ENCODE measurements at places on chromosomes 7 and 10.
A peak's percentile ranks its signal among the peaks of the same experiment; 100 is the strongest.

DNA sequence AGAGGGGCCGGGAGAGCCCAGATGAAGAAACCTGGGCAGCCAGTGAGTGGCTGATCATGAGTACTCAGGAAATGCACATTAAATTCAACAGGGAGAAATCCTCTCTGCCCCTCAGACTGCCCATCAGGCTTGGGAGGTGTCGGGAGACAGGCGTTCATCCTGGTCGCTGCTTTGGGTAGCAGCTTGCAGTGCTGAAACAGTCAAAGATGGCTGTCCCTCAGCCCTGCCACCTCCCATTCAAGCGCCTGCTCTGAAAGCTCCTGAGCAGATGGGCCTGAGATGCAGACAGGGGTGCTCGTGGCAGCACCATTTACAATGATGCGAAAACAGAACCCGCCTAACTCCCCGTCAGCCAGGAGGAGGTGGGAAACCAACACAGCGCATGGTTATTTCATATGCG is 3.6 kb upstream of the JAKMIP3 start:
- DNase-seq: no peak

GRCh38 chr10:131946321-131946751 is 35.4 kb downstream of the BNIP3 start:
- DNase-seq: no peak

- no peak for DNase-seq
Measured at GRCh38 chr10:126171555-126171954, 216.7 kb downstream of the ADAM12 start.

- DNase-seq: no peak
Measured at GRCh38 chr10:112583236-112583939, 136.4 kb downstream of the VTI1A start.

DNA sequence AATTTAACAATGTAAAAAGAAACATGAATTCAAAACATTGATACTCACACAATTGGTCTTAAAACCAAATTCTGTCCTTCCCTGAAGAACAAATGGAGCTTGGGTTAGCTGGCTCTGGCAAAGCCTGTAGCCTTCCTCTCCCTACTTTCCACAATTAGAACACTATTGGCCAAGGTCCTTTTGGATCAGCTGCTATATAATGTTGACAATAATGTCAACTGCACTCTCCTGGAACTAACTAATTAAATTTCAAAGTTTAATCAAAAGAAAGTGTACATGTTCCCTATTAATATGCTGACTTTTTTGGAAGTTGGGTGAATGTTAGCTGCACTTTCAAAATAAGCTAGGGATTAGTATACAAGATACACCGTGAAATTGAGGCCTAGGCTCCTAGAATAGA is 440.1 kb upstream of the NFE2L3 start:
- no peak for DNase-seq

GRCh38 chr7:74657692-74658177 is at the start of gene GTF2I:
Gene GTF2I, plus strand, starts transcription at chr7:74657718. Its CDS starts 31,411 bp downstream, at chr7:74689129.
- DNase-seq: no peak

DNA sequence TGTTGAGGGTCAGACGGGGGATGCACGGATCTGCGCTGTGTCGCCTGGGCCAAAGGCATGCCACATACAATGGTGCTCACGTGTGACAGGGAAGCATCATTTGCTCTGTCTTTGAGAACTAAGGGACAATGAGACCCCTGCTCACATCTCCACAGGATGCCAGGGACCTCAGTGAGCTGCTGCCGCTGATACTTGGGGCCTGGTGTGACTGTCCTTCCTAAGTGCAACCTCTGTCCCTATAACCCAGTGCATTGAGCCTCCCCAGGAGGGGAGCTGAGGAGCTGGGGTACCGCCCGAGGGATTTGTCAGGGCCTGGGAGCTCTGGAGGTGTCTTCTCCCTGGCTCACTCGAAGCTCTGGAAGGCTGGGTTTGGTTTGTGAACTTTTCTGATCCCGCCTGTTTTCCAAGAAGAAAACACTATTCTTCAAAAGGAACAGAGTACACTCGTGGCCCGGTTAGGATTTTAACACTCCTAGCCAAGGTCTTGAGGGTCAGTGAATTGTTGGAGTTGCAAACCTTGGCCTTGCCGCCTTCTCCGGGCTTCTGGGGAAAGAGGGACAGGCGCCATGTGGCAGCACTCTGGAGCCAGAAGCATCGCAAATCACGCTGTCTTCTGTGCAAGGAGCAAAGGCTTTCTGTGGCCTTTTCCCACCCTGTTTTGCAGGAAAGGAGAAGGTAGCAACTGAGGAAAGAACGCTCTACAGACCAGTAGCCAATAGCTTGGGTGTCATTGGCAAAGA is 26.2 kb upstream of the CTBP2 start:
- no peak for DNase-seq

- DNase-seq: no peak
Measured at GRCh38 chr7:1149351-1149794, 10.6 kb downstream of the ZFAND2A start.

GRCh38 chr10:45375101-45375500 is 1.1 kb downstream of the ALOX5 start:
- DNase-seq: no peak

DNA sequence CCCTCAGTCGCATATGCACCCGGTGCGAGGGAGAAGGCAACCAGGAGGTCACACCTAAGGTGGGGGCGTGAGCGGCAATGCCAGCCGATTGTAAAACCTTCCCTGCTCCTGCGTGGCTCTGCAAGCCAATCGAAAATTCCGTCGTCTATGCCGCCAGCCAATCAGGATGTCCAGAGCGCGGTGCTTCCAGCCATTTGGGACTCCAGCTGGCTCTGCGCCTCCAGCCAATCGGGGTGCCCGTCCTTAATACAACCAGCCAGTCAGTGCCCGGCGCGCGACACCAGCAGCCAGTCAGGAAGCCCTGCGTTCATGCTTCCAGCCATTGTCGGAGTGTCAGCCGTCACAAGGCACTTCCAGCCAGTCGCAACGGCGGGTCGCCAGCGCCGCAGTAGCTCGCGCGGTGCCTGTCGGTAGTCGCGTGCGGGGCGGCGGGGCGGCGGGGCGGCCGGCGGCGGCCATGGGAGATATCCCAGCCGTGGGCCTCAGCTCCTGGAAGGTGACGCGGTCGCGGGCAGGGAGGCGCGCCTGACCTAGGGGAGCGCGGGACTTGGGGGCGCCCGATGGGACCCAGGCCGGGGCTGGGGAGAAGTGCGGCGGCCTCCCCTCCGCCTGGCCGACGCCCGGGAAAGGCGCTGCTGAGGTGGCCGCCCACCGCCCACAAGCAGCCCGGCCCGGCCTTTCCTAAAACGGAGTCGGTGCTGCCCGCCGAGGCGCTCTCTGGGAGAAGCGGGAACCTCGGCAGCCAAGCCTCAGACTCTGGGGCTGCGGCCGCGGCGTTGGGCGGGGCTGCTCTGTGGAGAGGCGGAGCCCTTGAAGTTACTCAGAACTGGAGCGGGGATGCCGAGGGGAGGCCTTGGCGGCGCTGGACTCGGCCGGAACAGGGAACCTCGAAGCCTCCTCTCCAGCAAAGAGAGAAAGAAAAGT is at the start of gene AKR1E2:
AKR1E2 (plus strand) TSS at position 340 of the 924 bp plus-strand sequence; CDS start at position 458, 118 bp downstream.
- DNase-seq: peak; percentile 74

- DNase-seq: no peak
Measured at GRCh38 chr7:121546632-121547543, 150.8 kb upstream of the FAM3C start.

DNA sequence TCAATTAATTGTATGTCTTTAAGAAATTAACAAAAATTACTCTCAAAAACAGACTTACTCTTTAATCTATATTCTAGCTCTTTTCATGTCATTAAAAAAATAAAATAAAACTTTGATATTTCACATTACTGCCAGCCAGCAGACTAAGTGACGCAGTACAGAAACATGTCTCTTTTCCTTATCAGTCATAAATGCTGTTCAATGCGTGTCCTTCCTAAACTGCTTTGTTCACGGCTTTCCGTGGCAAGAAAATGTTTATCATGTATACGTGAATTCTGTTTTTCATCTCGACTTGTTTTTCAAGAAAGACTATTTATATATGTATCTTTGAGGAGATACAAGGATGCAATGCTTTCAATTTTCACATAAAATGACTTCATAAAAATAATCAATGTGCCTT is 182.4 kb downstream of the DOCK4 start:
- no peak for DNase-seq

DNA sequence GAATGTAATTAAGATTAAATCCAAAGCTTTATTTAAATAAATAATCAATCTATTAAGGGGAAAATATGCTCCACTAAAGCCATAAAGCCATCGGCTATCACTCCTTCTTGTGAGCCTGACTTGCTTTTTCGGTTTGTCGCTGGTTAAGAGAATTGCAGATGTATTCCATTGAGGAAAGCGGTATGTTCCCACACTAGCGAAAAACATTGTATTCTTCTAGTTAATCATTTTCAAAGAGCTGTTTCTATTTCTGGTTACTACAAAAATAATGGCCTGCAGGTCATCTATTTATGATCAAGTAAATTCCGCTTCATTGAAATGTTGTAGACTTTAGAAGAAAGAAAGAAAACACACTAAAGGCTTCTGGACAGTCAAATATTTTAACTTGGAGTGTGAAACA is 173.4 kb downstream of the CACNB2 start:
- no peak for DNase-seq

DNA sequence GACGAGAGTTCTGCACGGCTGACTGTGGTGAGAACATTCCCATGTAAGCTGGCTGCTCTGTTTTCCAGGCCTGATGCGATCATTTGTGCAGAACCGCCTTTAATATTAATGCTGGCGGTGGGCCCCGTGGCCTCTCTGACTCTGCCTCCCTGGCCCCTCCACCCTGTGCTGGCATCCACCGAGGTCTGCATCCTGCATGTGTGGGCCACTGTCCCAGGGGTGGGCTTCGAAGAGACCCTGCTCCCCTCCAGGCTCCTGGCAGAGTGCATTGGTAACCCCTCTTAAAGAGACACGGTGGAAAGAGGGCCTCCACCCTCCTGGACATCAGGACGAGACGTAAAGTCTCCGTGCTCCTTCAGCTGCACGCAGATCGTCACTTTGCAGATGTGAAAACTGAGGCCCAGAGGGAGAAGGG is 67.3 kb upstream of the FAM20C start:
- DNase-seq: no peak

DNA sequence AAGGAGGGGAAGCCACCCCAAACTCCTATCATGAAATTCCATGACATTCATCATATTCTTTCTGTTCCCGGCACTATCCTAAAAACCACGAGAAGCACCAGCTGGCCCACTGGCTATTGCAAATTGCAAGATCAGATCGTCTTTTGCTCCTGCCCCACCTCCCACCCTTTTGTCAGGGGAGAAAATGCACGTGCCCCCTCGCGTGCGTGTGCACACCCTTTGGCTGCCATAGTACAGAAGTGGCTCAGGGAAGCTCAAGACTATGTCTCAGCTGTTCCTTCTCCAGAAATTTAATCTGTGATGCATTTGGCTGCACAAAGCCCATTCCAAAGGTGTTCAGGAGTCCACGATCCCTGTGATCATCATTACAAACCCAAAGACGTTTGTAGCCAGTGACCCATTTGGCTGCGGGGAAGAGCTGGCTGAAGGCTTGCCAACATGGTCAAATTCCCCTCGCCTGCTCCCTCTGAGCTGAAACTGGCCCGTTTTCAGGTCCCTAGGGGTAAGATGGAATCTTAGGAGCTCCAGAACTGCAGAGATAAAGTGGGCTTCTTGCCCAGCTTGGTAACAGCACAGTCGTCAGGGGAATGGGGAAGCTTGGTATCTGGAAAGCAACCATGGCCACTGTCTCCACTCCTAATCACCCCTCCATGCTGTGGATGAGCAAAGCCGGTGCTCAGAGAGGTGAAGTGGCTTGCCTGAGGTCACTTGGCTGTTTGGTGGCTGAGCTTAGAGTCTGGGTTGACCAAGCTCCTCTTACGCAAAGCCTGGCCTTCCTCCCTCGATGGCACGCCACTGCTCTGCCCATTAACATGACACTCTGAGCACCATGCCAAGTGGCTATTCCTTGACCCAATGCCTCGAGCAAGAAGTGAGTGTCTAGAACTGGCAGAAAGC is 155.4 kb downstream of the NEURL1 start:
- DNase-seq: no peak

DNA sequence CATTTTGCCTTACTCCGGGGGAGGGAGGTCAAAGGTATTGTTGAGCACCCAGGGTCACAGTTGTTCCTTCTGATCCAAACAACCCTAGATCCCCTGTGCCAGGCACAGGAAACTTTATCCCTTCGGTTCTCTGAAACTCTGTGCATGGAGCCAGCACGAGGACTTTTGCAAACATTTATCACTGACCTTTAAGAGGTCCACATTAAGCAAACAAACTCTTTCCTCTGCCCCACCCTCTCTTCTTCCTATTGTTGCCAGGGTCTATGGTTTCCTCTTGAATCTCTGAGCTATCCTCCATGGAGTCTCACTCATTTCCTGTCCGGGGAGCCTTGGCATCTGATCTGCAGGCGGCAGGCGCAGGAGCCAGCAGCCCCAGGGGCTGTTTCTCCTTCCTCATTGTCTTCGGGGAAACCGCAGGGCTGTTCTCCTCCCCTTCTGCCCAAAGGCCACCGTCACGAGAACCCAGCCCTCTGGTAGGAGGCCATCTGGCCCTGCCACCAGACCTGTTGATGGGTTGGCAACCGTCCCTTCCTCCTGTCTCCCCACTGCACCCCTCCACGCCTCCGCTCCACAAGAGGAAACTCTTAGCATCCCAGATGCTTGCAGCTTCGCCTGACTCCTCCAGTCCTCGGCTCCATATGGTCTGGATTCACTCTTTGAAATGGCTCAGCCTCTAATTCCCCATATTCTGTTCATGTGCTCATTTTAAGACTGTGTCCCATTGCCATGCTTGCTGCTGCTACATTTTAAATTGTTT is 327.3 kb upstream of the NRP1 start:
- DNase-seq: peak; percentile 33

- DNase-seq: peak; percentile 64
Measured at GRCh38 chr10:110208614-110209453, 1.4 kb downstream of the MXI1 start.

- DNase-seq: no peak
Measured at GRCh38 chr10:3467052-3467951, 294.7 kb upstream of the PITRM1 start.

- DNase-seq: no peak
Measured at GRCh38 chr10:132729810-132730572, 56.0 kb downstream of the NKX6-2 start.

- no peak for DNase-seq
Measured at GRCh38 chr7:128841171-128841690, 11.0 kb downstream of the FLNC start.

DNA sequence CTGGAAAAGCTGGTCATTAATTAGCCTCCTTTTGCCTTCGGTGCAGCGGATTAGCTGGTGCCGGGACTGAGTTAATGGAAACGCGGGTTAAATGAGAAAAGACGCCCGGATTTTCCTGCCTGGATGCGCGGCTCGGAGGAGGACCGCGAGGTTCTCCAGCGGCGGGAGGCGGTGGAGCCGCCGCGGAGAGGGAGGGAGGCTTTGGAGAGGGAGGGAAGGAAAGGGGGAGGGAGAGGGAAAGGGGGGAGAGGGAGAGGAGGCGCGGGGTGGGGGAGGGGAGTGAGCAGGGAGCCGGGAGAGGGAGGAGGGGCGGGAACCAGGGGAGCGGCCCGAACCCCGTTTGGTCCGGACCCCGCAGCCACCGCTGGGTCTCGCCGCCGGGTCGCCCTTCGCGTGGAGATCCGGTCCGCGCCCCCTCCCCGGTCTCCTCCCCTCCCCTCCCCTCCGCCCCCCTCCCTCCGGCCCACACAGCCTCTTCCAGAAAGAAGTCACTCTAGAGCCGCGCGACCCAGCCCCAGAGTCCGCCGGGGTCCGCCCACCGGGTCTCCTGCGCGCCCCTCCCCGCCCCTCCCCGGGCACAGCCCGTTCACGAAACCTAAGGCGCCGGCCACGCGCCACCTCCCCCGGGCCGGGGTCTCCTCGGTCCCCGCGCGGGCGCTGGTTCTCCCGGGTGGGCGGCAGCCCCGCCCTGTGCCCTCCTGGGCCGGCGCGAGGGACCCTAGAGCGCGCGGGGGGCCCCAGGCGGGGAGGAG is 347.5 kb downstream of the DNAJB6 start:
- DNase-seq: no peak

Measured in head of caudate nucleus (tissue), 42 donors.